ENCODE measurements at places on chromosomes 4 and X.

- DNase-seq = no peak
Measured at GRCh38 chr4:159077702-159078495, 25.0 kb upstream of the RAPGEF2 start.

DNA sequence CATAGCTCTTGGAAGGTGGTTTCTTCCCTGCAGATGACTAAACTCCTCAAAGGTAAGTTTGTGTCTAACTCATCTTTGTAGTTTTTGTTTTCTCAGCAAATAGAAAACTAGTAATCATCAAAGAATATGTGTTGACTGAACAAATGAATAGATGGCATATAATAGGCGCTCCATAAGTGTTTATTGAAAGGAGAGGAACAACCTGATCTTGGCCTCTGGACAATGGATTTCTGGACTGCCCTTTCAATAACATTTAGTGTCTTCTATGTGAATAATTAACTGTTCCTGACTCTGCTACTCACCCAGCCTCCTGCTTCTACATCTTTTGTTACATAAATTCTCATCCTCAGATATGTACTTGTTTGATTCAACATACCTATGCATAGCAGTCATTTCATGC is 399.1 kb downstream of the PPP1R2C start:
- no peak for DNase-seq

DNA sequence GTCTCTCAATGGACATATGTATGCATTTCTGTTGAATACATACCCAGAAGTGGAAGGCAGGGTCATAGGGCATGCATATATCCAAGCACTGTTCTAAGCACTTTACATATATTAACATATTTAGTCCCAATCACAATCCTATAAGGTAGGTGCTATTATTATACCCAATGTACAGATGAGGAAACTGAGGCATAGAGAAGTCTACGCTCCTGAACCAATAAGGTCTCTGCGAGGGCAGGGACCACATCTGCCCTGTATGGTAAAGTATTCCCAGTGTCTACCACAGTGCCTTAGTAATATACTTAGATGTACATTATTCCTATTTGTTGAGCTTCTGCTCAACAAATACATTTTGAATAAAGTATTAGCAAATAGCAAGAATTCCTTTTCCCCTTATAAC is 5.2 kb downstream of the PPAT start:
- no peak for DNase-seq

- DNase-seq = no peak
Measured at GRCh38 chr4:145781351-145781750, 101.4 kb downstream of the C4orf51 start.

DNA sequence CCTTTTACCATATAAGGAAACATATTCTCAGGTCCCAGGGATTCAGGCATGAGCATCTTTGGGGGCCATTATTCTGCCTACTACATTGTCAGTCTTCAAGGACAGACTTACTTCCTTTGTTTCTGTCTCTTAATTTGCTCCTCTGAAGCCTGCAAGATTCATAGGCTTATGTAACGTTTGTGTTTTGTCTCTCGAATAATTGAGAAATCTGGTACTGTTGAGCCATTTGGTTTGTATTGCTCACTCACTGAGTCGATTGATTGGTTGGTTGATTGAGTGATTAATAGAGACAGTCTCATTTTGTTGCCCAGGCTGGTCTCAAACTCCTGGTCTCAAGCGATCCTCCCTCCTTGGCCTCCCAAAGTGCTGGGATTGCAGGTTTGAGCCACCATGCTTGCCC is 23.7 kb downstream of the TBL1X start:
- no peak for DNase-seq

GRCh38 chrX:140297273-140297672 is 207.6 kb downstream of the SOX3 start:
- no peak for DNase-seq

- no peak for DNase-seq
Measured at GRCh38 chr4:26076000-26076587, 162.1 kb downstream of the SMIM20 start.

DNA sequence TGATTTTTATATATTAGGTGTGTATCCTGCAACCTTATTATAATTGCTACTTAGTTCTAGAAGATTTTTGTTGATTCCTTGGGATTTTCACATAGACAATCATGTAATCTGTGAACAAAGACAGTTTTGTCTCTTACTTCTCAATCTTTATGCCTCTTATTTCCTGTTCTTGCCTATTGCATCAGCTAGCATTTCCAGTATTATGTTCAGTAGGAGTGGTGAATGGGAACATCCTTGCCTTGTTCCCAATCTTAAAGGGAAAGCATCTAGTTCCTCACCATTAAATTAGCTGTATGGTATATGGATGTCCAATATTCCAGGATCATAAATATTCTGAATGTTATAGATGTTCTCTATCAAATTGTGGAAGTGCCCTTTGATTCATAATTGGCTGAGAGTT is 41.8 kb downstream of the AWAT2 start:
- no peak for DNase-seq
